ENCODE measurements at places on chromosomes 11 and 22. TPM values are rescaled to one million over a fixed set of nuclear protein-coding genes. Genes with fewer than 3 reads are reported as not detected.

DNA sequence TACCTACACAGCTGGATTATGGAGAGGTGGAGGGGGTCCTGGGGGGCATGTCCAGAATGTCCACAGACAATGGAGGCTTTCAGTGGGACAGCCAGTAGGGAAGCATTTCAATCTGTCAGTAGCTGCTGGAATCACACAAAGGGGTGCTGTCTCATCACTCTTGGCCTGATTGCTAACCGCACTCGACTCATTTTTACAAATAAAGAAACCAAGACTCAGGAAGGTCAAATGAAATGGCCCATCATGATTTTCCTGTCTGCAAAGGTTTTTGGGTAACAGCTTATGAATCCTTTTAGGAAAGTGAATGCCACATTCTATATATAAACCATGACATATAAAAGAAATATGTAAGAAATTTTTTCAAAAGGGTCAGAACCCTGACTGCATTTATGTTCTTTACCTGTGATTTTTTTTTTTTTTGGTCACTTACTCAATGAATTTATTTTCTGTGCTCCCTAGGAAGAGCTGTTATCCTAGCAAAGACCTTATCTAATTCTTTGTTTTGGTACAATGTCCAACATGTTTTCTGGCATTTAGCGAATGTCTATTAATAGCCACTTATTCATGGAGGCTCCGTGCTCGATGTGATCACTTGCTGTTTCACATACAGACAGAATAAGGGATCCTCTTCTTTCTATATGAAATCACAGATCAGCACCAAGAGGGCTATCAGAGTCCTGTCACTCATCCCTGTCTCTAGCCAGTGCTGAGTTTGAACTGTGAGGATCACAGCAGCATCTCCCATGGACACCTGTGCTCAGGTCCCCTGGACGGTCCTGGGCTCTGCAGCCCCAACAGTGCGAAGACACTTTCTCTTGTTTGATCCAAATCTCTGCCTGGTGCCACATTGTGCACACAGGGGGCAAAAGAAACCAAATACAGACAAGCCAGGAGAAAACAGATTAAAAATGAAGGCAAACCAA lies 979.7 kb downstream of the NTM start:
- no peak for DNase-seq

Gene MYO18B
- total RNA-seq: not detected

Gene ST13
- 117 TPM for total RNA-seq

DNA sequence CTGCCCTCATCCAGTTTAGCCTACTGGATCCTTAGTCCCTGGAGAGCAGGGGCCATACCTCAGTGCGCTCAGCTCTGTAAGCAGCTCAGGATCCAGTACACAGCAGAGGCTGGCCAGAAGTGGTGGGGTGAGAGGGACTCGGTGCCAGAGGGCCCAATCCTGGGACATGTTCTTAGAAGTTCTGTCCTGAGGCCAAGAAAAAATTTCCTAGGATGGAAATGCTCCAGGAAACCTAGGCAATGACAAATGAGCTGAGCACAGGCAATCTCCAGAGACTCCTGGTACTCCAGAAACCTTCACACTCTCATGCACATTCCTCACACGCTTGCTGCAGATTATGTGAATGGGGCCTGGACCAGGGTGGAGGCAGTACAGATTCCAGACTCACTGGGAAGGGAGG lies 89.6 kb downstream of the SERGEF start:
- DNase-seq: no peak

Gene PPARA
- total RNA-seq: 14.4 TPM

All from GM23248 (cell line).